AG10803 (cell line): ENCODE measurements at places on chromosomes 16 and 17.

DNA sequence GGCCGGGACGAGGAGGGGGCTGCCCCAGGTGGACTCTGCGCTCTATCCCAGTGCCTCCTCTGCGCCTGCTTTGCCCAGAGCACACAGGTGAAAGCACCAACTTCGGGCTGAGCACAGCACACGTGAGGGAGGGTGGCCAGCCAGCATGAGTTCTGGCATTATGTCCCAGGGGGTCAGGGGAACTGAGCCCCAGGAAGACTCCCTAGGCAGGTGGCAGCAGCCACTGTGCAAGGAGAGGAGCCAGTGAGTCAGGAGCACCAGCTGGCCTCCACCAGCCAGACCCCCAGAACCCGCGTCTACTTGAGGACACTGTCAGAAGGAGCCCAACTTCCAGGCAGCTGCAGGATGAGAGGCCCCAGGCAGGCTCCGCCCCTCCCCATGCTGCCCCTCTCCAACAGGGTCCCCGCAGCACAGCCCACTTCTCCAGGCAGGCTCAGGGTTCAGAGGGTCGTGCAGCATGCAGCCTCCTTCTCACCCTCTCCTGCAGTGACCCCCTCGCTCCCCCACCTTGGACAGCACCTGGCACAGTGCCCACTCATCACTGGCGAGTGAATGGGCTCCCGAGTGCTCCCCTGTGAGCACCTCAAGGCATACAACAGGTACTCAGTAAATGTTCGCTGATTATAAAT is 44.2 kb upstream of the RASD1 start:
- no peak for DNase-seq

GRCh38 chr16:17313085-17313611 is 157.6 kb downstream of the XYLT1 start:
- DNase-seq, result peak; percentile 92

- DNase-seq, result no peak
Observed at GRCh38 chr16:27428026-27428785, 26.2 kb downstream of the IL21R start.

DNA sequence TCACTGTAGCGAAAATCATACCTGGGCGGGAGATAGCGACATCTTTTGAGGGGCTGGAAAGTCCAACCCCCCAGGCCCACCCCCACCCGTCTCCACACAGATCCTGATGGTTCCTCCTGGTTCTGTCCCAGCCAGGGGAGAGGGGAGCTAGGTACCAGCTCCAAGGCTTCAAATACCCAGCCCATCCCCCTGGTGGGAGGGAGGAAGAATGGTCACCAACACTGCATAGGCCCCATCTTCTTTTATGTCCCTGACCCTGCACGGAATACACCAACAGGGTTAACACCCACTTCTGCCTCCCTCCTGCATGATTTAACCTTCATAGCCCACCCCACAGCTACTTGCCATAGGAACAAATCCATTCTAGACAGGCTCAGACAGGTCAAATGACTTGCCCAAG is 9.3 kb downstream of the HAP1 start:
- no peak for DNase-seq

DNA sequence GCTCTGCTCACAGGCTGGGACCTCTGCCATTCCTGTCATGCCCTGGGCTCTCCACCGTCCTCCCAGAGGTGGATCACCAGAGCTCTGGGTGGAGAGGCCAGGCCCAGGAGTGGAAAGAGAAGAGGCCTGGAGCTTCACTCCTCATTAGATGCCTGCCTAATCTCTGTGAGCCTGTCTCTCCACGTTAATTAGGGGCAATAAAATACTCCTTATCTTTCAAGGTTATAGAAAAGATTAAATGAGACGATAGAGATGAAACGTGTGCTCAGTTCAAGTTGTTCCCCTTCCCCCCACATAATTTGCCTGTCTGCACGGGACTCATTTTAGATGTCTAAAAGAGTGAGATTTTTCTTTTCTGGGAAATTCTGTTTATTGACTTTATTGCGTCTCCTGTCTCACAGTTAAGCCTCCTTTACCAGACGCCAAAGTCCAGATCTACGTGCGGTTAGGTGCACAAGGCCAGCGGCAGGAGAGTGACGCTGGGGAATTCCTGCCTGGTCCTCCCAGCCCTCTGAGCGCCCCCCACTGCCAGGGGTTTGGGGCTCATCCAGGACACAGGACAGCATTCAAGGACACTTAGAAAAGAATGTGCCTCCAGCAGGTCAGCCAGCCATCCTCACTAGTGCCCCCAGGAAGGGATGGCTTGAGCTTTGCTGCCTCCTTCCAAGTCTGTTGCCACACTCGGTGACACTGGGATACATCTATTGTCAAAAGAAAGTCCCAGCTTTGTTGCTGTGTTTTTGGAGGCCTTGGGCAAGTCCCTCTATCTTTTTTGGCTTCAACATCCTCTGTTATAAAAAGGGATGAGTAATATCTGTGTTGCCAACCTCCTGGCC is 42.3 kb downstream of the TBX4 start:
- no peak for DNase-seq

- no peak for DNase-seq
Observed at GRCh38 chr16:81692021-81692420, 87.1 kb upstream of the PLCG2 start.

GRCh38 chr16:57571098-57571497 is 28.7 kb downstream of the ADGRG5 start:
- DNase-seq, result no peak

DNA sequence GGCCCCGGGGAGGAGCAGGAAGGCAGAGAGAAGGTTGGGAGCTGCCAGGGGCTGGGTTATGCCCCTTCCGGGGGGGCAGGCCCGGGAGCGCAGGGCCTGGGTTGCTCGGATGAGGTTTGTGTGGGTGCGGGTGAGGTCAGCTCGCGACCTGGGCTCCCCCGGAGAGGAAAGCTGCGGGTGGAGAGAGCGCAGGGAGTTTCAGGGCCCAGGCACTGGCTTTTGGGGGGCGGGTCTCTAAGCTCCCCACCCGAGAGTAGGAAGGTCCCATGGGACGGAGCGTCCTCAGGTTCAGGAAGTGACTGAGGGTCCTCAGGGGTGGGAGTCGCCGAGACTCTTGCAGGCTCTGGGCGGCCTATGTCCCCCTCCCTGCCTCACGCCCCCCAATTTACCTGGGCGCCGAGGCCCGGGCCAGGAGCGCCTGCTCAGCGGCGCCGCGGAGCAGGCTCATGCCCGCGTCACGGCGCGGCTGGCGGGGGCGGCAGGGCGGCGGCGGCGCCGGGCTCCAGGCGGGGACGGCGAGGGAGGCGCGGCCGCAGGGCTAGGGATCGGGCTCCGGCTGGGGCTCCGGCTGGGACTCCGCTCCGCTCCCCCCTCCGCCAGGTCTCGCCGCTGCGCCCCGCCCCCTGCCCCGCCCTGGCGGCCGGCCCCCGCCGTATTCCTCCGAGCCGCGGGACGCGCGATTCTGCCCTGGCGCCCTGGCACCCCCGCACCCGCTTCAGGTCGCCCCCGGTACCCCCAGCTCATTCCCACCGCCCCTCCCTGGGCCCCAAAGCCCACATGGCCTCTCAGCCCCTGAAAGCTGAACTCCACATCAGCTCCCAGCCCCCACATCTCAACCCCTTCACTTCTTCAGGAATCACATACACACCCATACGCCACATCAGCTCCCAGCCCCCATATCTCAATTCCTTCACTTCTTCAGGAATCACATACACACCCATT is at the start of gene DOK4:
DOK4 (minus strand) TSS at position 578 of the 942 bp plus-strand sequence. CDS start 6,986 bp downstream, outside the sequence.
- DNase-seq, result peak; percentile 60
